Activated CD4-positive, CD25-positive, alpha-beta regulatory T cell treated with anti-CD3 and anti-CD28 coated beads, Interleukin-2, amount 50 U/mL, for 16 hours (primary cell): ENCODE measurements at places on chromosomes 3 and 15.

DNA sequence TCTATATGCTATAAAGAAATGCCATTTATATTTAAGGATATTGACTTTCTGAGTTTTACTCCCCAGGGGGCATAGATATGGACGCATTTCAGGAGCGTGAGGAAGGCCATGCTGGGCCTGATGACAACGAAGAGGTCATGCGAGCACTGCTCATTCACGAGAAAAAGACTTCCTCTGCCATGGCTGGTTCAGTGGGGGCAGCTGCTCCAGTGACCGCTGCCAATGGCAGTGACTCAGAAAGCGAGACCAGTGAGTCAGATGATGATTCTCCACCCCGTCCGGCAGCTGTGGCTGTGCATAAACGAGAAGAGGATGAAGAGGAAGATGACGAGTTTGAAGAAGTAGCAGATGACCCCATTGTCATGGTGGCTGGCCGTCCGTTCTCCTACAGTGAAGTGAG, 38.4 kb downstream of the GTF2E1 start:
- no peak for DNase-seq

DNA sequence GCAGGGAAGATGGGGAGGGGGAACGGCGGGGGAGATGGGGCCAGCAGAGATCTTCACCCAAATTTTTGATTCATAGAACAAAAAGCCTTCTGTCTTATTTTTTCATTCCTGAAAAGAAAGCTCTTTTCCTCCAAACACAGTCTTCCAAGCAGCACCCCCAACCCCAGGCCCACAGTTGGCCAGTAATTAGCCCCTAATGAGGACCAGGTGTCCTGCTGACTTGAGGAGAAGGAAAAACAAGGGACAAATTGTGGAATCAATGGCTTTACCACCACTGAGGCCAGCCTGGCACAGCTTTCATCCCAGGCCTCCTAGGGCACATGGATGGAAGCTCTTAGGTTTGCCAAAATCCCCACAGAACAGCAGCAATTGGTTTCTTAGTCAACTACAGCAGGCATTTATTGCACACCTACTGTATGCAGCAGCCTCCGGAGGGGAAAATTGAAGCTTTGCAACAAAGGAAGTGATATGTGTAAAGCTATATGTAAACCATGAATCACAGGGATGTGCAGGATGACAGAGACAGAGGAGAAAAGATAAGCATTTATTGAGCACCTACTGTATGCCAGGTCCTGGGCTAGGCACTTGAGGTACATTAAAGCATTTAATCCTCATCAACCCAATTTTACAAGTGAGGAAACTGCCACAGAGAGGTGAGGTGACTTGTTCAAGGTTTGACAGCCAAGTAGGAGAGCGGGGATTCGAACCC, 199.5 kb downstream of the TBC1D2B start:
- DNase-seq = no peak

DNA sequence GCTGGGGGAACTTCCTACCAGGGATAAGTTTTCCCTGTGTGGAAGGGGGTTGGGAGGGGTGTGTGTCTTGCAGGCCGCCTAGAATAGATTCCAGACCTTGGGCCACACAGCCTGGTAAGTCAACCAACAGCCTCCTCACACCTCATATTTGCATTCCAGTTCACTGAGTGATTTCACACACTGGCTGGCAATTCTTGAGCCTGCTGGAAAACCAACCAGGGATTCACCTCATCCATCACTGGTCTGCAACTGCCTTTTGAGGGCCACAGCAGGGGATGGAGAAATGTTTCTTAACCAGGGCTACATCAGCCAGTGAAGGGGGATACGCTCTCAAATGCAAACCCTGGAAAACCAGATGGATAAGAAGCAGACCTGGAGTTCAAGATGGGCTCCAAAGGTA, 2.0 kb downstream of the FSTL1 start:
- DNase-seq = no peak

DNA sequence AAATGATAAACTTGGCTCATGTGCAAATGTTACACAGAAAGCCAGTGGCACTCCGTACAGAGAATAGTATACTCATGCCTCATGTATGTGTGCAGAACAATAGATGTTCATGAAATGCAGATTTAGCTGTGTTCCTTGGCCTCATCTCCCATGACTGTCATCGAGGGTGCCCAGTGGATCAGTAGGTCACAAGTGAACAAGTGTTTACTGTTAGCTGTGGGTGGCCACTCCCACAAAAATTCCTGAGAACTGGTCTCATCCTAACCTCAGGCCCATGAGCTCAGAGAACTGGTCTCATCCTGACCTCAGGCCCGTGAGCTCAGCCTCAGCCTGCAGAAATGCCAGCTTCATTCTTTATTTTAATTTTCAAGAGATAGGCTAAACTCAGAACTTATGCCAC, 124.1 kb downstream of the GADL1 start:
- DNase-seq = no peak

DNA sequence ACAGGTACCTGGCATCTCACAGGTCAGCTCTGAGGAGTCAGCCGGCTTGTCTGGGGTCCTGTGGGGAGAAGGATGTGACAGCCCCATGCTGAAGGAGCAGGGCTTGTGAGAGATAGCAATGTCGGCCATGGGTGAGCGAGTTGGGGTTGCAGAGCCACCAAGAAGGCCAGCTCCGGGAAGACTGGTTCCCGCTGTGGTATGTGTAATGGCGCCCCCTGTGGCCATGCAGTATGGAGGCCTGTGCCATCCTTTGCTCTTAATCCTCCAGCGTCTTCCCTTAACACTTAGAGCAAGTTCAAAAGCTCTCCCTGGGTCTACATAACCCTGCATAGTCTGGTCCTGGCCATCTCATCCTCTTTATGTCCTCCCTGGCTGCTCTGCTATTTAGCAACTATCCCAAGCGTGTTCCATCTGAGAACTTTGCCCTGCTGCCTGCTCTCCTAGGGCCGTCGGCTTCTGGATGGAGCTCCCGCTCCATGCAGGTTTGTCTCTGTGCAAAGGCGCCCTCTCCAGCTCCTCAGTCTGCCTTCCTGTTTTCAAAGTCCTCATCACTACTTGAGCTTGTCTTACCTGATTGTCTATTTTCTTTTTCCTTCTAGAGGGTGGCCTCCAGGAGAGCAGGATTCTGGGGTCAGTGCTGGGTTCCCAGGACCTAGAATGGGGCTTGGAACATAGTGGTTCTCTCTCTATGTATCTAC, 40.8 kb upstream of the IQCF6 start:
- DNase-seq = no peak

GRCh38 chr3:52022323-52023100, 26.8 kb upstream of the RPL29 start:
- DNase-seq = no peak

- DNase-seq = no peak
These were observed 95.4 kb upstream of the KCNH8 start for GRCh38 chr3:19052874-19053273.

- DNase-seq = no peak
These were observed 102.9 kb upstream of the KCNAB1 start for GRCh38 chr3:156017352-156018030.

DNA sequence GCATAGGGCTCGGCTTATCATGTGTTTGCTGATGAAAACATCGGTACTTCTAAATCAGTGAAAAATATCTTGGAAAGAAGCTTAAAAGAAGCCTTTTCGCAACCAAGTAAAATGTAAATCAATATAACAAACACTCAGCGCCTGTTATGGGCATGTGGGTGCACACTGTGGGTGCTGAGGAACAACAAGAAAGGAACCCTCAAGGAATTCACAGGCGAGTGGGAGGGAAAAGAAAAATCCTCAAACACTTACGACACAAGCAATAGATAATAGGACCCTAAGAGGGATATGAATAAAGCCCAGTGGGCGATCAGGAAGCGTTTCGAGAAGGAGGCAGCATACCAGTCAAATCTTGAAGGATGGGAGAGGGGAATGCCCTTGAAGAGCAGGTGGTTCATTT, 21.9 kb downstream of the GLDN start:
- DNase-seq = no peak

- DNase-seq = no peak
These were observed 77.1 kb upstream of the GSK3B start for GRCh38 chr3:120171134-120171873.

DNA sequence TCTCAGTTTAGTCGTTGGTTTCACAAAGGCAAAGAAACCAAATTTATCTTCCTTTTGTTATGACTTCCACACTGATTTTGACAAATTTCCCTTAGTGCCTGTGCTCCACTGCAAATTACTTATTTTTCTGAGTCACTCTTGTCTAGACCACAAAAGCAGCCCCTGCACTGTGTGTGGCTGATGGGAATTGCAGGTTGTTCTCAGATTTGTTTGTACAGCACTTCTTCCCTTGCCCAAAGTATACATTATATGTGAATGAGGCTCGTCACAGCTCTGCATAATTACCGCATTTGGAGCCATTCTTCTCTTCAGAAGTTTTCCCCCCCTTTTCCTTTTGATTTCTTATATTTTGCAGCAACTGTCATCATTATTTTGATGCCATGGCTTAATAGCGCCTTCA, 354.2 kb upstream of the IL12A start:
- no peak for DNase-seq

GRCh38 chr3:101635954-101636798, 40.8 kb downstream of the ZBTB11 start:
- DNase-seq = peak; percentile 30

- no peak for DNase-seq
These were observed 768 bp downstream of the AAGAB start for GRCh38 chr15:67253549-67254237.

DNA sequence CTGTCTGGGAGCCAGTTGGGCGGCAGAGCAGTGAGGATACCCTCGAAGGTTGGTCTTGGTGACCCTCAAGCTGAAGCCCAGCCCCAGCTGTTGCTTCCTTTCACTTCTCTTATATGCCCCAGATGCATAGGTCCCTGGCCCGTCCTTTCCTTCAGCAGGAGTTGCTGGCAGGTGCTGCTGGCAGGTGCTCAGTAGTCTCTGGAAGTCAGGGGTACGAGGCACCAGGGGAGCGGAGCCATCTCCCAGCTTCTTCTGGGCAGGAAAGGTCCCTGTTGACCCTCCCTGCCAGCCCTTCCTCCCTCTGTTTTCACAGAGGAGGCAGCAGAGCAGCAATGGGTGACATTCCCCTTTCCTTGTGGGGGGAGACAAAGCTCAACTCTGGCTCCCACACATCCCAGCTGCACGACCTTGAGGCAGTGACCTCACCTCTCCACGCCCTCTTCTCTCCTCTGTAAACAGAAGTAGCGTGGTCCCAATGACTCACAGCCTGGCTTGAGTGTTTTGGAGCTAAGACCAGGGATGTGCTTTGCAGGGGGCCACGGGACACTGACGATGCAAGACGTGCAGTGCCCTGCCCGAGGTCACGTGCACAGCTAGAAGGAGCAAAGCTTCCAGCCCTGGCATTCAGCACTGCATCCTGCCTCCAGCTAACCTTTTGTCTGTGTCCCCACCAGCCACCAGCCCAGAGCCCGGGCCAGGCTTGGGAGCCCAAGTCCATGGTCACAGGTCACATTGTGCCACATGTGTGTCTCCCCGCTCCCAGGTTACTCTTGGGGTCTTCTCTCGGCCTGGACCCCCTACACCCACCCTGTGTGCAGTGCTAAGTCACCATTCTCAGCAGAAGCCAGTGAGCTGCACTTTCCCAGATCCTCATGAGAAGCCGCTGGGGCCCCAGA, 49.7 kb downstream of the SLC6A6 start:
- DNase-seq = no peak

DNA sequence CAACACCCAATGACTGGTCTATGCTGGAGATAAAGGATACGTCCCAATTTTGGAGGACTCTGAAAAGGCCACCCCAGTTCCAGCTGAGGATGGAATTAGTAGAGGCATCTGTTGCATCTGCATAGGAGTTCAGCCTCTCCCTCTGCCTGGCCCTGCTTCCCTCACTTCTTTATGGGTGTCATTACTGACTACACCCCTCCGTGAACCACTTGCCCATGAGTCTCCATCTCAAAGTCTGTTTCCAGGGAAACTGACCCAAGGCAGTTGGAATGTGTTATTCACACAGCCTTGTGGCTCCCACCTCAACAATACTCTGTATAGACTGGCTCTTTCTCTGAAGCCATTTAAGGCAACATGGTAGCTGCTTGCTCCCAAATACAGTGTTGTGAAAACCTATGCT, 21.4 kb upstream of the PCOLCE2 start:
- no peak for DNase-seq

- peak; percentile 20 for DNase-seq
These were observed 18.6 kb upstream of the TICRR start for GRCh38 chr15:89556413-89557262.

DNA sequence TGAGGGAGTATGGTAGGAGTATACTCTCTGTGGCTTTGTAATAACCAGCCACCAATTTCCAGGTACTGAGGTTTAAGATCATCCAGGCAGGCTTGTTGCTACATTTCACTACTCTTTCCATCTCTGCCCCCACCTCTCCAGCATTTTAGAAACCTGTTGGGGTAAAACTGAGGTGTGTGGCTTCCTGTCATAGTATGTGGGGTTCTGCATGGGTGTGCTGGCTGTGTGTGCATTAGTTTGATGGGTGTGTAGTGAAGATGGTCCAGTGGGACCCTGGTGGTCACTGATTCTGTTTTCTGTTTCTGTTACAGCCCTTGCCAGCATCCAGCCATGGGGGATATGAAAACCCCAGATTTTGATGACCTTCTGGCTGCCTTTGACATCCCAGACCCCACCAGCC, 34.0 kb downstream of the ZNF592 start:
- DNase-seq = no peak

DNA sequence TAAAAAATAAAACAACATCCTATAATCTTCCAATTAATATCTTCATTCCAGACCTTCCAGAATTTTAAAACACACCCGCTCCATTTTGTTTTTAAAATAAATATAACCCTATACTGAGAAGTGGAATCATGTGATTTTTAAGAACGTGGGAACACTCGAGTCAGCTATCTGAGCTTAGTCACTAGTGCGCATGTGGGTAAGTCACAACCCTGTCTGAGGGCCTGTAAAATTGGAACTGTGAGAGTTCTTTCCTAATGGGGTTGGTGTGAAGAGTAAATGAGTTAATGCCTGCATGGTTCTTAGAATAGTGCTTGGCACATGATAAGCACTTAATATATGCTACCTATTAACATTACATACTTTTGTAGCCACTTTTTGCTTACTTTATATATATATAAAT, 19.9 kb upstream of the POLR2M start:
- no peak for DNase-seq

DNA sequence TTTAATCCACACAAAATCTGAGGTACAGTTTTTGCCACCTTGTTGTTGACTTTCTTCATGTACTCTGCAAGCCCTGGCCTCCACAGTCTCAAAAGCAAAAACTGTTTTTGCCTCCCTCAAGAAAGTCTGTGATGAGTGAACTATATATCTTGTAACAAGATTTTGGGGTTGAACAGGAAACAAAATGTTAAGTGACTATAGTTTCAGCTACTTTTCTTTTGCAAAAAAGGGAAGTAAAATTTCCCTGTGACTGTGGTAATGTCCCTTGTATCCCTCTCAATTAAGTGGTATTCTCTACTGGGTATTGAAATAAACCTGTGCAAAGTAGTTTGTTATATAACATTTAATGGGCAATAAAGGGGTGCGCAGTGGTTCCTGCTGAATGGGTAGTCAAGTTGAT, 21.3 kb upstream of the SCAANT1 start:
- DNase-seq = no peak

DNA sequence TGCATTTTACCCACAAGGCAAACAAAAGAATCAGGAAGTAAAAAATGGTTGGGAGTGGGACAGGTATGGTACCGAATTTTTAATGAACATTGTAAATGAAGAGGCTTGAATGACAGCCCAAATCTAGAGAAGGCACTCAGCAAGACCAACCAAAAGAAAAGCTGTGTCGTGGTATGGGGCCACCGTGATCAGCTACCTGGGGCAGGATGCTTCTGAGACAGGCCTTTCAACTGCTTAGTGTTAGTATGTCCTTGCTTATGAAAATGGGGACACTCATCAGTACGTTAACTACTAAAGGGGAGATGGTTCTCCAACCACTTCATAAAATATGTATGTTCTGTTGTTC, 228.7 kb upstream of the ST8SIA2 start:
- DNase-seq = no peak

- no peak for DNase-seq
These were observed 641.8 kb downstream of the NTRK3 start for GRCh38 chr15:87614704-87615103.
